HFF-Myc (cell line): ENCODE measurements at places on chromosomes 4 and X.

- DNase-seq = no peak
These were observed 29.3 kb downstream of the DYNLT3 start for GRCh38 chrX:37818031-37818430.

DNA sequence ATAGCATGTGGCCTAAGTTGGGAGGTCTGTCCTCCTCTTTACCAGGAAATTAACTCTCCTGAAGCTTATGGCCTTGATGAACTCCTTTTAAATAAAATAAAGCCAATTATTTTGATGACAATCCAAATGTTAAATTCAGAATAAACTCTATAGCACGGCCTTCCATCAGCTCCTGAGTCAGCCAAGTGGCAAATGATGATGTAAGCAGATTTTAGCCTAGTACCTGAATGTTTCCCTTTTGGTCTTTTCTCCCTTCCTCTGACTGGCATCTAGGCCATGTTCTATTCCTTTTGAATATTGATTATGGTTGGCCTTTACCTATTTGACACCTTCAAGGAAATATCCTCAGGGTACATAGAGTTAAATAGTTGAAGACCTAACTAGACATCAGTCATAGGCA is 76.2 kb downstream of the PARM1 start:
- DNase-seq = no peak

DNA sequence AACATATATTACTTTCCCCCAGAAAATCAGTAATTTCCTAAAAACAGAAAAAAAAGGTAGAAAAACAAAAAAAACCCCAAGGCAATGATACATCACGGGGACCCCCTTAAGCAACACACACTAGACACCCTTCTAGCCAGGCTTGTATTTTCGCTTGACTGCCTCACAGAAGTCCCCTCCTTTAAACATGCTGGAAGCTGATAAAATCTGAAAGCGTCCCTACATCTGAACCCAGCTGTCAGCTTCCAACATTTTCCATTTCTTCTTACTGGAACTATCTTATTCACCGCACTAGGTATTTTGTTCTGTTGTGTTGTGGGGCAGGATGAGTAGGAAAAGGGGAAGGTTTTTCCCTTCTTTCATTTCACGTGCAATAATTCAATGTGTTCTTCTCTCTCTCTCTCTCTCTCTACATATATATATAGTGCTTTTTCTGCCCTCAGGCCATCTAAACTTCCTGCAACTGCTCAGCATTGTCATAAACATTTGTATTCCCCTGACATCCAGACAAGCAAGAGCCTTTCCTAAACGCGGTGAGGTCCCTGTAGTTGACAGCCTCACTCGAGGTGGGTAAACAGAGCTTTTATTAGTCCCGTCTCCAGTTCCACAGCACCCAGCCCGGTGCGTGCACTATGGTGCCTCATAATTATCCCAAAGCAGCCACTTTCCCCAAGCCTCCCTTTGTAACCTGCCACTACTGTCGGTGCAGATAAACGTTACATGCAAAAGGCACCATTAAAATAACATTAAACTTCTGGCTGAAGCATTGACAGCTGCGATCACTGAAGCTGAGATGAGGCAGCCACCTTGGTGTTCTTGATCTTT is 82.5 kb downstream of the GATB start:
- no peak for DNase-seq

GRCh38 chr4:3233391-3234071 is 15.4 kb upstream of the MSANTD1 start:
- no peak for DNase-seq

DNA sequence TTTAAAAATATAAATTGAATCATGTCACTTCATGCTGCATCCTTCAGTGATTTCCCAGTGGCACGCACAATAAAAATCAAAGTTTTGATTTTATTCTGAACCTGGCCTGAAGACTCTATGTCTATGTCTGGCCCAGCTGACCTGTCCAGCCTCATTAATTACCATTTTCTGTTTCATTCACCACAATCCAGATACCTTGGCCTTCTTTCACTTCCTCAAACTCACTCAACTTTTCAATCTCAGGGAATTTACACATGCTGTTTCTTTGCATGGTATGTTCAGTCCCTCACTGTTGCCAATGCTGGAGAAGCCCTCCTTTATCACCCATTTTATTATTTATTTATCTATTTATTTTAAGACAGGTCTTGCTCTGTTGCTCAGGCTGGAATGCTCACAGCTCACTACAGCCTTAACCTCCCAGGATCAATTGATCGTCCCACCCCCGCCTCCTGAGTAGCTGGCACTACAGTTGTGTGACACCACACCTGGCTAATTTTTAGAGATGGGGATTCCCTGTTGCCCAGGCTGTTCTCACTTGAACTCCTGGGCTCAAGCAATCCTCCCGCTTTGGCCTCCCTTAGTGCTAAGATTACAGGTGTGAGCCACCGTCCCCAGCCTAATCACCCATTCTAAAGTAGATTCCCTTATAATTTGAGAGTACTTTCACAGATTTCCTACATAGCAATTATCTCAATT is 43.1 kb downstream of the ZGRF1 start:
- DNase-seq = no peak

DNA sequence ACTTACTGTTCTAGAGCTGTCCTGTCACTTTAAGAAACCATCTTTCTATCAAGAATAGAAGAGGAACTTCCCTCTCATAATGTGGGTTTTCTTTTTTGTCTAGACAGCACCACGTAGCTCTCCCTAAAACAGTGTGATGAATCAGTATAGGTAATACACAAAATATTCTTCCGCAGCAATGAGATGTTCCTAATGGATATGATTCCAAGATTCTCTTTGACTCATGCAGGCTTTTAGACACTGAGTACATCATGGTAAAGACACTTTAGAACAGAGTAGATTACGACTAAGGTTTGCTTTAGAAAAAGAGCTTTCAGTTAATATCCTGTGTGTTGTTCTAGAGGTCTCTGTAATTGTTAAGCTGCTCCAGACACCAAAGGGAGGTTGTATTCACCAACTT is 69.8 kb downstream of the PTTG2 start:
- DNase-seq = no peak

- DNase-seq = no peak
These were observed 352.5 kb upstream of the ADGRL3 start for GRCh38 chr4:60847614-60848013.

DNA sequence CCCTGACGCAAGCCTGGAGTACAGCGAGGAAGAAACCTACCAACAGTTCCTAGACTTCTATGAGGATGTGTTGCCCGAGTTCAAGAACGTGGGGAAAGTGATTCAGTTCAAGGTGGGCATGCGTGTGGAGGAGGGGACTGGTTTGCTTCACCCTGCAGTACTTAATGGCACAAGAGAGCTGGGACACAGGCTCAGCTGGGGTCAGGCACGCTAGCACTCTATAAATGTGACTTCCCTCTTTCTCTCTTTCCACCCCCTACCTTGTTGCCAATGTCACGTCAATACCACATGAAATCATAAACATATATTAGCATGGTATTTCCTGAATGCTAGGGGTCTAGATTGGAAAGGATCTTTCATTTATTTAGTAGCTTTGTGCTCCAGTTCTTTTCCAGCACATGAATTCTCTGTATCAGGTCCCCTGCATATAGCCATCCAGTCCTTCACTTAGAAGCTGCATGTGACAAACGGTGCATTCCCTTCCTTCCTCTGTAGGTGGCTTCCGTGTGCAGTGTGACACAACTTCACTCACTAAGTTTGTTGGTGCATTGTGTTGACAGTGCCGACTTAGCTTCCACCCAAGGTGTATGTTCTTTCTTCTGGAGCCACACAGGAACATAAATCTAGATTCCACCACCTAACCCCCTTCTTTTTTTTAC is 25.6 kb downstream of the ZRSR2 start:
- no peak for DNase-seq
